NCI-H1417 treated with DMSO at 0.1 percent for 48 hours (cell line): ENCODE measurements at places on chromosomes 11 and 22.

- DNase-seq = no peak
Observed at GRCh38 chr22:43263645-43264514, 76.9 kb upstream of the TTLL12 start.

DNA sequence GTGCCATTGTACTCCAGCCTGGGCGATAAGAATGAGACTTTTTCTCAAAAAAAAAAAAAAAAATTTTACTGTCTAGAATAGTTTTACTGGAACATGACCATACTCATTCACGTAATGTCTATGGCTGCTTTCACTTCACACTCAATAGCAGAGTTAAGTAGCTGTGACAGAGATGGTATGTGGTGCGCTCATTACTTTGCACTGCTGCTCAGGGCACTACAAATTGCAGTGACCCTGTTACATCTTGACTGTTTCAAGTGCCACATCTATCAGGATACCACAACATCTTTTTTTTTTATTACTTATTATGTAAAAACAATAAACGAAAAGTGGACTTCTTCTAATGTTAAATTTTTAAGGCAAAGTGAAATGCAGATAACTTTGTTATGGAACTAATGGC lies 110.3 kb downstream of the ARHGAP20 start:
- DNase-seq = no peak

DNA sequence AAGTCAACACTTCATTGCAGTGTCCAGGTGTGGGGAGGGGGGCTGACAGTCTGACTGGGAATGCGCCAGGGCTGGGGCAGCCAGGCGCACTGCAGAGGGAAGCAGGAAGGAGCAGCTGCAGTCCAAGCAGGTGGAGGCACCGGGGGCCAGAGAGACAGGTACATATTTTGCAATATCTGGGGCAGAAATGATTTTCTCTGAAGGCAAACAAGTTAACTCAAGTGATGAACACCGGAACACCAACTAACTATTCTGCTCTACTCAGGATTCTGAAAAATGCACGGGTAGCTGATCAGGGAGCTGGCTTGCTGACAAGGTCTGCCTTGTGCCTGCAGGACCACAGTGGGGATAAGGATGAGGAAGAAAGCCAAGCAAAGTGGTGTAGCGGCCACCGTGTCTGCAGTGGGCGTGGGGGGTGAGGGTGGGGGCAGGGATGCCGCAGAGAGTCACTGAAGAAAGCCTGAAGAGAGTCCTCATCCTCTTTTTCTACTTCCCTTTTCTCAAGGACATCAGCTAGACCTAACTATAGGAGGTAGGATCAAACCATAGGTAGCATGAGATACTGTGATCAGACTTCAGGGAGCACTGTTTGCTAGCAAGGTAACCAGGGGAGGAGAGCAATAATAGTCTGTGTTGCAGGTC lies 83.4 kb downstream of the SCN3B start:
- DNase-seq = no peak

GRCh38 chr11:122167100-122167499 lies 51.1 kb upstream of the BLID start:
- DNase-seq = no peak

GRCh38 chr22:23380230-23380573 lies 199.9 kb downstream of the IGLL1 start:
- no peak for DNase-seq

DNA sequence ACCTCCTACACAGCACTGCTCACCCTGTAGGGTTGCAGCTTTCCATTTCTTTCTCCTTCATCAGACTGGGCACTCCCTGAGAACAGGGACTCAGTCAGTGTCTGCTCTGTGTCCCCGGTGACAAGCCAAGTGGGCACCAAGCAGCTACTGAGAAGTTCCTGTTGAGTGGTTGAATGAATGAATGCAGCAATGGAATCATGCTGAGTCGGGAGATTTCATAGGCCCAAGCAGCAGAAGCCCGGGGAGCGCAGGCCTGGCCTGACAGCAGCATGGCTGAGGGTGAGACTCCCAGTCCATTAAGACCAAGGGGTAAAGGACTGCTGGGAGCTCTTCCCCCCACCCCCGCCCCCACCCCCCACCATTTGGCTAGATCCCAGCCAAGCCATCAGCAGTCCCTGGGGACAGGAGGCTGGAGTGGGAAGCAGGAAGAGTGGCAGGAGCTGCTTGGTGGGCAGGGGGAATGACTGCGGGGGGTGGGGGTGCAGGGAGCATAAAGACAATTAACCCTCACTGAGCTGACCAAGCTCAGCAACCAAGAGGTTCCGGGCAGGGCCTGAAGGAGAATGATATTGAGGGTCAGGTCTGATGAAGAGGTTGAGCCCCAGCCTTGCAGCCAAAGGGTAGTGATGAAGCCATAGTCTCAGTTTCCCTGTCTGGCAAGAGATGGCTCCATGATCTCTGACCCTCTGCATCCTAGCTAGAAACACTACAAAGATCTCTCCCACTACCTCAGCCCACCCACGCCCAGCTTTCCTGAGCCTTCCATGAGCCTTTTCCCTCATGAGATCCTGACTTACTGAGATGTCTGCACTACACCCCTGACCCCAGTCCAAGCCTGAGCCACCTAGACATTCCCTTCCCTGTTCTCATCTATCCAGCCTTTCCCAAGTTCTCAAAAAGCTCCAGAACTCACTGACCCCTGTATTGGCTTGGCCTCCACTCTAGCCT lies 2.8 kb downstream of the PDE2A start:
- no peak for DNase-seq
